Uterus (tissue), 4 donors: ENCODE measurements at places on chromosomes 11 and 22.

DNA sequence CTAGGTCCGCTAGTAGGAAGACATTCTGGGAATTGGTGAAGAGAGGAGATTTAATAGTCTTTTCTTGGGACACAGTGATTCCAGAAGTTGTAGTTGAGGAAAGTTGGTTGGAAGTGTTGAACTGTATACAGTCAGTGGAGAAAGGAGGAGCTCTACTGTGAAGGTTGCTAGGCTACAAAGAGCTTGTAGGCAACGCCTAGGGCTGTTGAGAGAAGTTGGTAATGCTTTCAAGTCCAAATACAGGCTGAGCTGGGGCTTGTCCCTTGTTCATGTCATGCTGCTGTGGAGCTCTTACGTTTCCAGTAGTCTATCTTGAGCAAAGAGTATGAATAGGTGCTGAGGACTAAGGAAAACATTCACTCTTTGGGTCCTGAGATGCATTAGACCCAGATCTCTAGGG, 1.1 kb downstream of the TBCEL start:
- no peak for DNase-seq

- no peak for DNase-seq
Measured at GRCh38 chr11:134438542-134439537, 26.8 kb upstream of the B3GAT1 start.

DNA sequence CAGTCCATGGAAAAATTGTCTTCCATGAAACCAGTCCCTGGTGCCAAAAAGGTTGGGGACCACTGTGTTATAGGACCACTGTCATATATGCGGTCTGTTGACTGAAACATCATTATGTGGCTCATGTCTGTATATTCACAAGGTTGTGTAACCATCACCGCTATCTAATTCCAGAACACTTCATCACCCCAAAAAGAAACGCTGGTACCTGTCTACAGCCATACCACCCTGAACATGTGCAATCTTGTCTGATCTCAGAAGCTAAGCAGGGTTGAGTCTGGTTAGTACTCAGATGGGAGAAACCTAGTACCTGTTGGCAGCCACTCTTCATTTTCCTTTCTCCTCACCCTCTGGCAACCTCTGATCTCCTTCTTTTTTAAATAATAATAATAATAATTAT, 12.9 kb upstream of the PIK3IP1 start:
- DNase-seq: no peak

- no peak for DNase-seq
Measured at GRCh38 chr11:8899119-8899753, 11.8 kb upstream of the AKIP1 start.

DNA sequence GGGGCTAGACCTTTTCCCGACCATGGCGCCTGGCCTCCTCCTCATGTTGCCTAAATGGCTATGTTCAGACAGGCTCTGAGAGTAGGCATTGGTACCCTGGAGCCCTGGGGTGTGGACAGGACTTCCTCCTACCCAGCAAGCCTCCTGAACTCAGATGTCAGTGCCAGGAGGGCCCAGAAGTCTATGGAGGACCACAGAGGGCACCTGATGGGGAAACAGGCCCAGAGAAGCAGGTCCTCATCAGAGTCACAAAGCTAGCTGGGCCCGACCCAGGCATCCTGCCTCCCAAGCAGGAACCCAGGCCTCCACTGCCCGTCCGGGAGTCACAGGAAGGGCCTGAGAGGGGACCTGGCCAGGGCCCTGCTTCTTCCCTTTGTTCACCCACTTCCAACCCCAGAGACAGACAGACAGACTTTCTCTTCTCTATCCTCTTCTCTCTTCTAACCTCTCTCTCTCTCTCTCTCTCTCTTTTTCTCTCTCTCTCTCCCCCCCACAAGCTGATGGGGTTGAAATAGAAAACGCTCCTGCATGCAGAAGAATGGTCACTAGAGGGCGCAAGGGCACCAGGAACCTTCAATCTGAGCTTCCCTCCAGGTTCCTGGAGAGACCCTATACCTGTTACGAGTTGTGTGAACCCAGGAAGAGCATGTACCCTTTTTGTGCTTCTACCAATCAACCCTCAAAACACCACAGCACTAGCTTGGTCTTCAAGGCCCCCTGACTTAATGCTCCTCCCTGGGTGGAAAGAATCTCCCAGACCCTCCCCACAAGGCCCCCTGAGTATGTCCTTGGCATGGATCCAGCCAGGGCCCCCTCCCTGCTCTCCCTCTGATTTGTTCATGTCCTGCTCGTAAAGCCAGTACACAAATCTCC, 27.1 kb downstream of the ARAP1 start:
- DNase-seq: peak; percentile 87
